ENCODE measurements at places on chromosomes 2 and 18. TPM values are rescaled to one million over a fixed set of nuclear protein-coding genes. Genes with fewer than 3 reads are reported as not detected.

Gene KCNS3
- not detected for total RNA-seq

Gene ATRAID
- total RNA-seq: 84.6 TPM

Gene VAMP8
- 128 TPM for total RNA-seq

Gene SCN7A
- total RNA-seq: not detected

DNA sequence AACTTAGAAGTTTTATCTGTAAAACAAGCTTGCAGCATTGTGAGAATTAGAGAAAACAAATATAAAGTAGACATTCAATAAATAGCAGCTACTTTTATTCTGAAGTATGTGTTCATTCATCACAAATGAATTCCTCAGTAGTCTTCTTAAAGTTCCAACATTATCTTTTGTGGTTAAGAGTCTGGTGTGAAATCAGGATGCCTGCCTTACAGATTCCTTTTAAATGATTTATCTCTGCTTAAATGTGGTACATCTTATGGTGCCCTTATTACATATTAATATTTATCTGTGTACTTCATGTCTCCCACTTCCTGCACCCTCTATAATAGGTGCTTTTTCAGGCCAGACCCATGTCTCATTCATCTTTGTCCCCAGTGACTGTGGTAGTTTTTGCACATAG lies 595.0 kb downstream of the STK39 start:
- no peak overlapping the region for H3K27ac ChIP-seq
- H3K4me1 ChIP-seq: no peaks in the 10 kb centered on the region
- H3K4me3 ChIP-seq: no peak overlapping the region
- DNase-seq: no peak
- H3K36me3 ChIP-seq: no peaks in the 10 kb centered on the region

GRCh38 chr2:96832754-96833507 lies 10.9 kb downstream of the ANKRD23 start:
- no peak overlapping the region for H3K27ac ChIP-seq
- no peak overlapping the region for H3K4me3 ChIP-seq
- no peaks in the 10 kb centered on the region for H3K4me1 ChIP-seq

Gene RAB27B
- total RNA-seq: 1.7 TPM

- DNase-seq: no peak
- no peak overlapping the region for H3K4me3 ChIP-seq
- H3K36me3 ChIP-seq: no peaks in the 10 kb centered on the region
- no peak overlapping the region for H3K27ac ChIP-seq
- H3K4me1 ChIP-seq: no peaks in the 10 kb centered on the region
Observed at GRCh38 chr18:62338446-62339105, 13.5 kb downstream of the TNFRSF11A start.
